NCI-H1417 treated with DMSO at 0.1 percent for 48 hours (cell line): ENCODE measurements at places on chromosomes 3 and 15.

GRCh38 chr3:42461762-42462161 lies 40.7 kb upstream of the VIPR1 start:
- DNase-seq, result no peak

GRCh38 chr3:154180836-154181691 lies 59.9 kb downstream of the ARHGEF26 start:
- peak; percentile 52 for DNase-seq

- DNase-seq, result no peak
Measured at GRCh38 chr3:1288805-1289494, 196.1 kb downstream of the CNTN6 start.

DNA sequence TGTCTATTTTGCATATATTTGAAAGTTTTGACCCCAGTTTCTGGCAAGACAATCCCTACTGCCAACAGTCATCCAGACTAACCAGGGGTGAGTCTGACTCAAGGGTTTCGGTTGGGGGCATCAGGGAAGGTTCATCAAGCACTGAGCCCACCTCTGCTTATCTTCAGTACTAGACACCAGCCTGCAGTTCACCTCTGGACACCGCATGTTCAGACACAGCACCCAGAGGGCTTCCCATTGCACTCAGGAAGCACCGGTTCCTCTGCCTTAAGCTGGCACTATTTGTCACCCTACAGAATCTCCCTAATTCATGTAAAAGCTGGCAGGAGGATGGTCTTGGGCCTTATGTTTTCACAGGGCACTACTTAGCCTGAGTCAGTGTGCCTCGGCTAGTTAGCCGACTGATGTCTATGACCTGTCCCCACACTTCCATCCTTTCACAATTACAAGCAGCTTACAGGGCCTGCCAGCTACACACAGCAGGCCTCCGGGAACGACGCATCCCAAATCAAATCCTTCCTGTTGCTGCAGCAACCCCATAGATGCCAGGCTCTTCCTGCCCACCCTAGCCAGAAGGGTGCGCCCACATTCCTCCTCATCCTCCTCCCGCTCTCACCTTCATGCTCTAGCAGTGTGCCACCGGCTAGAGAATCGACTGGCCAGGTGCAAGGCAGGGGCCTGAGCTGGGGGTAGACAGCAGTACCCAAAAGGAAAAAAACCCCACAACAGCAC lies 52.5 kb downstream of the SH3BP5 start:
- no peak for DNase-seq

GRCh38 chr15:29695489-29696167 lies 126.6 kb downstream of the TJP1 start:
- DNase-seq, result no peak

- no peak for DNase-seq
Measured at GRCh38 chr3:132659000-132659364, 627 bp downstream of the ACAD11 start.

DNA sequence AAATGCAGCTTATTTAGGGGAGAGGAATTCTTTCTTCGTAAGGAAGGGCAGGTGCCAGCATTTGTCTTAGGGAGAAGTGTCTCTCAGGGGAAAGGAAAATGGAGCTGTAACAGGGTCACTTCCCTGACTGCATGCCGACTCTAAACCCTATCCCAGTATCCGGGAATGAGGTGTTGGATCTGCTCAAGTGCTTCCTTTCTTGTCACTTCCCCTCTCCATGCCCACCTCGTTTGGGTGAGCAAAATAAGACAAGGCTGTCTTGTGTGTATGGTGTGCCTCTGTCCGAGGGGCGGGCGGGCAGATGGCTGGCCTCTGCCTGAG lies 230.1 kb upstream of the TPM1 start:
- DNase-seq, result no peak

DNA sequence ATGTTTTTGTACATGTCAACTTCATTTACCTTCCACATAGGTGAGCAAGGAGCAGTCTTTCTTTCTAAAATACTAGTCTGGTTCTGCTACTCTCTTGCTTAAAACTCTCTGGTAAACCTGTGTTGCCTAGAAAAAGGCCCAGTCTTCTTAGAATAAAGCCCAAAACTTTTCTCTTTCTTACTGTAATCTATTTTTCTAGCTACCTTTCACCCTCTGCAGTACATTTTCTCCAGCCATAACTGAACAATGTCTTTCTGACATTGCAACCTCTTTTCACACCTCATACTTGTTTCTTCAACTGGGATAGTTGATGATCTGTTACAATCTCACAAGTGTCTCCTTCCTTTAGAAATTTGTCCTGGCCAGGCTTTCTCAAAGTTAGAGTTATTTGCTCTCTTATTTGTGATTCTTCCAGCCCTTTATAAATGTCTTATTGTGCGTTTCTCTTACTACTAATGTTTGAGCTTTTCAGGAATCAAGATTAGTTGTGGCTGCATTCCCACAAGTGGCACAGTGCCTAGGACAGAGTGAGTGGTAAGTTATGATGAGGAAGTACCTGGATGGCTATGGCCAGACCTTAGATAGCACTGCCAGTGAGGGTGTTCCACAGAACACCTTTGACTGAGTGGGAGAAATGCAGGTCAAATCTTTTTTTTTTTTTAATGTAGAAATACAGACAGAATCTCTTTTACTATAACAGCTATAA lies 313.4 kb upstream of the SATB1 start:
- DNase-seq, result no peak

- DNase-seq, result no peak
Measured at GRCh38 chr15:71603379-71603778, 207.0 kb upstream of the NR2E3 start.

GRCh38 chr15:49135911-49136310 lies 19.5 kb downstream of the COPS2 start:
- no peak for DNase-seq

DNA sequence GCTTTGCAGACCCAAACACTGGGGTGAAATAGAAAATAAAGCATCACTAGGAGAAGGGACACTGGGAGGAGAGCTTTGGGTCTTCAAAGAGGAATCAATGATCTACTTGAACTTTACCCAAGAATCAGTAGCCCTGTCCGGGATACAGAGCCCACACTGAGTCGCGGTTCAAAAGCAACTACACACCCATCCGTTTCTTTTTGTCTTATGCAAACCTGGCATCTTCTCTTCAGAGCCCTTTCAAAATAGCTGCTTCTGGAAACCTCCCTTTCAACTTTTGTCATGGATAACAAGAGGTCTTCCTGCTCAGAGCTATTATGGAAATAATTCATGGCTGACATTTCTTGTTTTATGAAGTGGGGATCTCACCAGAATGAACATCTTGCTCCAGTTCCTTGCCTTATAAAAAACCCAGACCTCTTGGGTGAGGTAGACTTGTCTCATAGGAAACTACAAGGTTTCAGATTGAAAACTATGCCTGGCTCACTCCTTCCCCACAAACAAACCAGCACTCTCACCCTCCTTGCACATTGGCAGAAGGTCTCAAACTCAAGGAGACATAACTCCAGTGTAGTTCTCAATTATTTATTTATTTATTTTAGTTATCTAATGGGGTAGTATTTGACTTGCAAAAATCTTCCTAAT lies 115.1 kb upstream of the ARHGEF3 start:
- no peak for DNase-seq

DNA sequence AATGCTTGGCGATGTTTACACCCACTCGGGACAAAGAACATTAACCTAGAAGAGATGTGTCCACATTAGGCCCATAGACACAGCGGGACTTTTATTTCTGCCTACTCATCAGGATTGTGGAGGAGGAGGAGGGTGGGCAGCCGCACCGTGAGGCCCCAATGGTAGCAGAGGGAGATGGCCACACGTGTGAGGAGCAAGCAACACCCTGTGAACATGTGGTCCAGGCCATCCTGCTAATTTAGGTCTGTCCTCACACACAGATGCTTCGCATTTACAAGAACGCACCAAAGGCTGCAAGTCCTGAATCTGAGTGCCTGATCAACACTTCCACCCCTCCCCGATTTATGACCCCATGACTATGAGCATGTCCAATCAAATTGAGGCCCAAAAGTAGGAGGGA lies 560.0 kb downstream of the GABRG3 start:
- DNase-seq, result no peak

- no peak for DNase-seq
Measured at GRCh38 chr3:54932606-54933005, 4.7 kb upstream of the LRTM1 start.

DNA sequence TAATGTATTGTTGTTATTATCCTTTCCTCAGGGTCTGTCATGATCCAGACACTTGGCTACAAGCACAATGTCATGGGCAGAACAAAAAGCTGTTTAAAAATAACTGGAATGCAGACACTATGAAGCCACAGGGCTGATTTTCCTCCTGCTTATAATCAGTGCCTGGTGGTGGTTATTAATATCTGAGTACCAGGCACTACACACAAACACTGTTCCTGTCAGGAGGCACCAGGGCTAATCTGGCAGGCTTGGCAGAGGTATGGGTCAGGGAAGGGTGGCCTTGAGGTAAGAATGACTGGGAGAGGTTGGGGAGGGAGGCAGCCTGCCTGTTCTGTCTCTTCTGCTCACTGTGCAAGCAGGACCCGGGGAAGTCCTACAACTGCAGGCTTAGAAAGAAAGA lies 67.2 kb downstream of the WDR76 start:
- DNase-seq, result no peak
